ENCODE measurements at places on chromosomes 6 and 20. TPM values are rescaled to one million over a fixed set of nuclear protein-coding genes. Genes with fewer than 3 reads are reported as not detected.

TRIM10 gene
- total RNA-seq = not detected

CYP39A1 gene
- total RNA-seq = 0.03 TPM

ZKSCAN4 gene
- total RNA-seq = 4.8 TPM

MAPK14 gene
- 28.6 TPM for total RNA-seq

SLC25A27 gene
- total RNA-seq = 2.7 TPM
